ENCODE measurements at places on chromosomes 2 and 18.

- DNase-seq, result no peak
Observed at GRCh38 chr18:46282177-46282570, 178.0 kb downstream of the HAUS1 start.

DNA sequence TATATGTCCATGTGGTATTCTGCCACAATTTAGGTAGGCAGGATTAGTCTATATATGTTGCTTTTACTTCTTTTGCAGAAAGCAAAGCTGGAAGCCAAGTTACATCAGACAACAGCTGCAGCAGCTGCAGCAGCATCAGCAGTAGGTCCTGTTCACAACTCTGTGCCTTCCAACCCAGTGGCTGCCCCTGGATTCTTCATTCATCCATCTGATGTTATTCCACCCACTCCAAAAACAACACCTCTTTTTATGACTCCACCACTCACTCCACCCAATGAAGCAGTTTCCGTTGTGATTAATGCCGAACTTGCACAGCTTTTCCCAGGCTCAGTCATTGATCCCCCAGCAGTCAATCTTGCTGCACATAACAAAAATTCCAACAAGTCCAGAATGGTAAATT lies 107.6 kb downstream of the BIRC6 start:
- no peak for DNase-seq

DNA sequence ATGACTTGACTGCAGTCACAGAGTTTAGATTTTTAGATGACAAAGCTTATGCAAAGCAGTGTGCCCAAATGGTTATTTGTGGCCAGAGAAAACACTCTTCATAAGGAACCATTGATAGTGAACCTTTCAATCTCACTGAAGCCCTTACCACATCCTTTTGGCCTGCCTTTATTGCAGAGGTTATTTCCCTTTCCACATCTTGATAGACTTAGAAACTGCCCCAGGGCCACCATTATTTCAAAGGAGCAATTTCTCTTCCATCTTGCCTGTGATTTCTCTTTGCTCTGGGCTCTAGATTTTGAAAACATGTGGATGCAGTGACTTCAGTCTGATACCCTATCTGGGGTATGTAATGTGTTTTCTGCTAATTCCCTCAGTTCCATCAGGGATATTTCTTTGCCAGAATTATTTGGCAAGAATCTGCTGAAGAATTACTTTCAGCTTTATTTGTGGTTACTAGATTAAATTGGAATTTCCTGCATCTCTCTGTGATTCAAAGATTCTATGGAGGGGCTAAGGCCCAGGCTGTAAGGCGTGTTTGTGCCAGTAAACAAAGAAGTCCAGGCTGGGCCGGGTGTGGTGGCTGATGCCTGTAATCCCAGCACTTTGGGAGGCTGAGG lies 51.0 kb downstream of the MOGAT1 start:
- no peak for DNase-seq

DNA sequence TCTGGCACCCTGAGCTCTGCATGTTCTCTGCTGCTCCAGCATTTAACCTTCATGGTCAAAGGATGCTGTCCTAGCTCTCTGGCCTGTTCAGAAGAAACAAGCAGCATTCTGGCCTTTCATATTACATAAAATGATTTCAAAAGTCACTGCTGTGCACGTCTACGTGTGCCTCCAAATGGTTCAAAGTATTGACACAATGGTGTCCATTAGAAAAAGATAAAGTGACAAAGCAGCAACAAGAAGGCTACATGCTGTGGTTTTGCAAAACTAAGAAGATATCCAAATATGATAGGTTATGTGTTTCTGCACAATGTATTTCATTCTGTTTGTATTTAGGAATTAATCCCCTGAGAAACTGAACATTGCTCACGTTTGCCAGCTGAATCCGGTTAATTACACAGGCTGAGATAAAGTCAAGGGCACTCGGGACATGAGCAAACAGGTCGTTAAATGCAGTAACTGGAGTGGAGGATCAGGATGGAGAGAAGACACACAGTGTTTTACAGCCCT lies 258.5 kb downstream of the DOK6 start:
- no peak for DNase-seq

DNA sequence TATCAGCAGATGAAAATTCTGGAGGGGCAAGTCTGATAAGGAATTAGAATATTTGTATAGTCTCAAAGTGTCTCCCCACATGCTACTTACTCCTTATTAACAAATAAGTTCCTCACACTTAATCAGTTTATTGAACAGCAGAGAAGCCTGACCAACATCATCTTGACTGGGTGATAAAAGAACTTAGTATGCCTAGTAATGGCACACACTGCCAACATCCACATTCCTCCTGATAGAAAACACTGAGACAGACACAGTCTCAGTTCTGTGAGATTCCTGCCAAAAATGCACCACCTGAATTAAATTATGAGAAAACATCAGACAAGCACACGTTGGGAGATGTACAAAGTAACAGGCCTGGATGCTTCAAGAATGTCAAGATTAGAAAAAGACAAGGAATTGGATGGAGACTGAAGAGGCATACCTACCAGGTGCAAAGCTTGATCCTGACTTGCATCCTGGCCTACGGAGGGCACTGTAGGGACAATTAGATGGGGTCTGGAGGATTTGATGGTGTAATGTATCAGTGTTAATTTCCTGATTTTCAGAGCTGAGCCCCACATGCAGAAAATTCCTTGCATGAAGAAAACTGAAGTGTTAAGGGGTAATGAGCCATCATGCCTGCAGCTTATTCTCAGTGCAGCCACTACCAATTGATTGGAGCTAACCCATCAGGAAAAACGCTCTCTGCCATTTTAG lies 200.4 kb upstream of the SH3BP4 start:
- no peak for DNase-seq

All from activated CD4-positive, CD25-positive, alpha-beta regulatory T cell (primary cell).